Stimulated activated CD8-positive, alpha-beta memory T cell treated with anti-CD3 and anti-CD28 coated beads, Interleukin-4, amount 100 ng/mL, for 24 hours (primary cell): ENCODE measurements at places on chromosomes 5 and 9.

GRCh38 chr5:151480384-151481293 lies 33.2 kb downstream of the SLC36A1 start:
- DNase-seq: no peak

- DNase-seq: no peak
Observed at GRCh38 chr5:54360925-54361662, 50.7 kb upstream of the ARL15 start.

DNA sequence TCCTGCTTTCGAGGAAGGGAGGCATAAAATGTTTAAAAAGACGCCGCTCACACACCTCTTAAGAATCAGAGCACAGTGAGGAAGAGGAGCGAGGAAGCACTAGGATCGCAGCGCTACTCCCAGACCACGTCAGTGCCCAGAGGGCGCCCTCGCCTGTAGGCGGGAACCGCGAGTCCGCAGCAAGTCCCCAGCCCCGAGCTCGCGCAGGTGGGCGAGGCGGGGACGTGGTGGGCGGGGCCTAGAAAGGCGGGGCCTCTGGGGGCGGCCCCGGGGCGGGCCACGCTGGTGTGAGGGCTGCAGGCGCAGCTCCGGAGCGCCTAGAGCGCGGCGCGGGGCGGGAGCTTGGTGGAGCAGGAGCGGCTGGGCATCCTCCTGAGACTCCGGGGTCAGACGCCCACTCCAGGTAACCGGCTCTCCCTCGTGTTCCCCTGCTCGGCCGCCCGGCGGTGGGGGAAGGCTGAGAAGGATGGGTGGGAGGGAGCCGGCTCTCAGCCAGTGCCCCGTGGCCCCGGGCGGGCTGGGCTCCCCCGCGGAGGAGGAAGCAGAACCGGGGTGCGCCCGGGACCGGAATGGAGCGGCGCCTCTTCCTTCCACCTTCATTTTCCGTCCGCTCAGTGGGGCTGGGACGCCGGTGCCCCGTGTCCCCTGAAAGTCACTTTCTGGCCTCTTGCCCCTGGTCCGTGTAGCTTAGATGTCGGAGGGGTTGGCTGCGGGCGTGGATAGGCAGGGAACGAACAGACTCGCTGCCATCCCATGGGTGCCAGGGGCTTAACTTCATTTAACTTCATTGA lies at the start of gene GCNT1:
Gene GCNT1, plus strand, starts transcription at position 280 of the 791 bp plus-strand sequence. CDS start 43,200 bp downstream, outside the sequence.
- peak; percentile 87 for DNase-seq

DNA sequence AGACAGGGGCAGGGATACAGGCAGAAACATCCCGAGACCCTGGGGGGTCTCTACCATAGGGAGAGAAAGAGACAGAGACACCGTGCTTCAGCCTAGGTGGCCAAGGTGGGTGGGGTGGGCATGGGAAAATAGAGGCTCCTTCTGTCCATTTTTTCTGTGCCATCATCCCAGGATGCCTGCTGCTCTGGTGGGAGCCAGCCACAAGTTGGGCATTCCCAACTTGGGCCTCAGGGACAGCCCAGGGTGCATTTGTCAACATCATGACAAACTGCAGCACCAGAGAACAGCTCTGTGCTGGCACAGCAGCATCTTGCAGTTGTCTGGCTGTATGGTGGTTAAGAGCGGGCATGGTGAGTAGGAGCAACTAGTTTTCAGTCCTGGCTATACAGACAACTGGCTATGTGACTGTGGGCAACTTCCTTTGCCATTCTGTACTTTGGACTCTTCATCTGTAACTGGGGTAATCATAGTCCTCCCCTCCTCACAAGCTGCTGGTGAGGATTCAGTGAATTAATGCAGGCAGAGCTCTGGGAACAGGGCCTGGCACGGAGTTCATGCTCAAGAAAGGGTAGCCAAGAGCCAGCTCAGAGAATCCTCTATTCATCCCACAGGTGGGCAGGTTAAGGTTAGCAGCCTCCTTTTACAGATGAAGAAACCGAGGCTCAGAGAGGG lies 100.4 kb downstream of the RGS3 start:
- DNase-seq: no peak

DNA sequence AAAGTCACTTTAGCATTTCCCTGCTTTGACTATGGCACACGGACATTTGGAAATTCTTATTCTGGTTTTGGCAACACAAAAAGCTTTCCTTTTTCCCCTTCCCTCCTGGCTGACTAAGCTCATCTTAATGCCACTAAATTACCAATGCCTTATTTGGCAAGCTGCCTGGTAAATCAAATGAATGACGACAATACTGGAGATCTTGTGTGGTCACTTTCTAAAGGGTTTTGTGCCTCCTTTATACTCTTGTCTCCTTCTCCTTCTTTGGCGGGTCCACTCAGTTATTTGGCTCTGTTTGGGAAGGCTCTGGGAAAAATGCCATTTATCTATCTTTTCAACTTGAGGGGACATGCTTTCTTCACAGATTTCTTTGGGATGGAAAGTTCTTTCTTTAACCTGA lies 34.9 kb downstream of the SH3GL2 start:
- no peak for DNase-seq

DNA sequence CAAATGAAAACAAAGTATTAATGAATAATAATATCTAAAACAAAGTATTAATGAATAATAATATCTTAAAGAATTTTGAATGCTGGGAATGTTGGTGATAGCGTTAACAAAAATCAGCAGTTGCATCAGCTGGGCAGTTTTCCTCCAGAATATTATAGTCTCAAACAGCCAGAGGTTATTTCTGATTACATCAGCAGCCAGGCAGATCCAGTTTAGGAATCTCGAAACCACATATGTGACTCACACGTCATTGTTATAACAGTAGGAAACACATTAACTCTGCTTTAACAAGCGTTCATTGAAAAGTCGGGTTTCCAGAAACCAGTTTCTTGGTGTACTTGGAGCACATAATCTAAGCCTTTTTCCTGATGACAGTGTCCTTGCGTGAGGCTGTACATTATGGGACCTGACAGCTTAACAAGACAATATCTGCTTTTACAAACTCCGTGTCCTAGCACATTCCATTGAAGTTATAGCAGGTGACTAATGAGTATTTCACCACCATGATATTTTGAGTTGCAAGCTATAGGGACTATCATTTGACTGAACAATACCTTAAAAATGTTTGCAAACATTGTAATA lies 559.5 kb upstream of the KLF4 start:
- DNase-seq: no peak

- no peak for DNase-seq
Observed at GRCh38 chr5:14351086-14351661, 208.0 kb downstream of the TRIO start.

DNA sequence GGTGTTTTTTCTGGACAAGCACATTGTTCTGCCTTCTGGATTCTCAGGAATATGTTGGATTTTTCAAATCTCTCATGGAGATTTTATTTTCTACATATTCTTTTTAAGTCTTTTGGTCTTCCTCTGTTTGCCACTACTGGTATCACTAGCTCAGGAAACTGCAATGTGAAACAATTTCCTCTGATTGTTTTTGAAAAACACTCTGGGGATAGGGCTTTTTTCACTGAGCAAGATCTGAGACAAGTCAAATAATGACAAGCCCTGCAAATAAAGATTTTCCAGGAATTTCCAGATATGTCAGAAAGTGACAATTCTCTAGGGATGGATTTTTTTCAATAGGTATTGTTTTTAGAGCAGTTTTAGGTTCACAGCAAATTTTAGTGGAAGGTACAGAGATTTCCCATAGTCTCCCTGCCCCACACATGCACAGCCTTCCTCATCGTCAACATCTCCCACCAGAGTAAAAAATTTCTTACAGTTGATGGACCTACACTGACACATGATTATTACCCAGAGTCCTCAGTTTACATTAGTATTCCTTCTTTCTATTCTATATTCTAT lies 86.9 kb upstream of the TMEM161B start:
- DNase-seq: no peak

GRCh38 chr5:61050292-61050691 lies 105.3 kb downstream of the NDUFAF2 start:
- no peak for DNase-seq

DNA sequence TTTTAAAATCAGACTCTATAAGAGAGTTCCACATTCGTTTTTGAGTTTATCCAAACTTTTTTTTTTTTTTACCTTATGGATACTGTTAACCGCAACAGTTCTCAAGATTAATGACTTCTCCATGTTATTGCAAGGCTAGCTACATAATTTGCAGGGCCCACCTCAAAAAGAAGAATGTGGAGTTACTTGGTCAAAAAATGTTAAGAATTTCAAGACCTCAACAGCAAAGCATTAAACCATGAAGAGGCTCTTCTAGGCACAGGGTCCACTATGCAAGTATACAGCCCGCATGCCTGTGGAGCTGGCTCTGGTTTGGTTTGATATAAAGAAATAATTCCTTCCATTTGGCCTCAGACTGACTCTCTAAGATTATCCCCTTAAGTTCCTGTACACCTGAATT lies 133.3 kb upstream of the TLX3 start:
- no peak for DNase-seq

DNA sequence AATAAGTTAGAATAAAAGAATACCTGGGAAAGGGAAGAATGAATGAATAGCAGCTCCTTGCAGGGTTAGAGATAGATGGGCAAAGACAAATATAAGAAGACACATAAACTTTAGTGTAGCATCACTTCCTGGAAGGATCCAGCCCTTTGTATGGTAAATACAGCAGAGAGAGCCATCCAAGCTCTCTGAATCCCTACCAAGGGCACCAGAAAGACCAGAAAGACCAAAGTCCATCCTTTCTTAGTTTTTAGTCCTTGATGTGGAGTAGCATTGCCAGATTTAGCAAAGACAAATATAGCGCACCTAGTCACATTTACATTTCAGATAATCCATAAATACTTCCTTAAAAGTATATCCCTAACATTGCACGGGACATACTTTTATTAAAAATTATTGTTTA lies 56.1 kb upstream of the C9orf72 start:
- DNase-seq: no peak
